ENCODE measurements at places on chromosomes 13 and 19.

GRCh38 chr13:74452881-74453280, 318.7 kb upstream of the KLF12 start:
- DNase-seq: no peak

- no peak for DNase-seq
Observed at GRCh38 chr13:46679369-46680120, 117.4 kb downstream of the ESD start.

DNA sequence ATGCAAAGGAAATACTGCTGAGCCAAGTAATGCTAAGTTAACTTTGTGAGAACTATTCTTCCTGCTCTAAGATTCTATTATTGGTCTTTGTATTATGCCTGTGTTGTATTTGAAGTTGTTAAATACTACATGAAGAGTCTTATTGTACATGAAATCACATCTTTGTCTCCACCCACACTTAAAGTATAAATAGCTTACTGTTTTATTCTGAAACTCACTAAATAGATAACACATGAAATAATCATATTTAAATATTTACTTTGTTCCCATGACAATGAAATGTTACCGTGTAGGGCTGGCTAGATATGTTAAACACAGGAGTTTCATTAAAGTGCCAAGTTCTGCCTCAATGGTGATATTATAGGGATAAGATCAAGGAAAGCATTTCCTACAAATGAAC, 562.1 kb upstream of the ATXN8OS start:
- DNase-seq: no peak

GRCh38 chr19:35246466-35247092, 2.2 kb upstream of the LSR start:
- no peak for DNase-seq

DNA sequence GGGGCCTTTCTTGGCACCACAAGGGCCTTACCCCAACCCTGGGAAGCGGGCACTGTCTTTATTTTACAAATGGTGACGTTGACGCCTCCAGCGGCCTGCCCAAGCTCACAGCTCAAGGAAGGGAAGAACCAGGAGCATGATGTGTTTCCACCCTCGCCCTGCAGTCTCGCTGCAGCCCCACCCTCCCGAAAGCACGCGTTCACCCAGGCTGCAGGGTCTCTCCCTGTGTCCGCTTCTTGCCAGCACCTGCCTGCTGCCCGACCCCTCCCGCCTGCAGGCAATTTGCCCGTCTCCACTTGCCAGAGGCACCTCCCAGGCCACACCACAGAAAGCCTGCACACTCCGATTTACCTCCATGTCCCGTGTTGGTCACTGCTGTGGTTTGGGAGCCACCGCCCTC, 76.6 kb downstream of the SLC15A1 start:
- no peak for DNase-seq

DNA sequence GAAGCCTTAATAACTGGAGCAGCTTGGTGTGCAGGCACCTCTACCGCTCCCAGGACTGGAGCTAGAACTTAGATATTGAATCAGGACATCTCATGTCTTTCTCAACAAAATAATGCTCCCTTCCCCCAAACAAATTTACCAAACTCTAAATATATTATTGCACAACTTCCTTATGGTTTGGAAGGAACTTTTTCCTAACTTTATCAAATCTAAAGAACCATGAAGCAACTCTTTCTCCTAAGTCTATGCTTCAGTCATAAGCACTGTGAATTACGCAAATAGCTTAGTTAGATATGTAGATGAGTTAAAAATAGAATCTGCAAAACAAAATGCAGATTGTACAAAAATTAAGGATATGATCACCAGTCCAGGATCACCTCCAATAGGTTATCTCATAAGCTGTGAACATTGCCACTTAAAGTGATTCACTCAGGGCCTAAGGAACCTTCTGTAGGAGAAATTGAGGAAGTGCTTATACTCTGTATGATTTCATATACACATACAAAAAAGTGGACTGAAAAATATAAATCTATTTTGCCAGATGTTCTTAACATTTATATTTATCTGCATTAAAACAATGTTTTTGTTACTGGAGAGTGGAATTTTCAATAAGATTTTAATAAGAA, 20.4 kb upstream of the MAB21L1 start:
- DNase-seq: no peak
